ENCODE measurements at places on chromosomes 2 and 18.
A peak's percentile ranks its signal among the peaks of the same experiment; 100 is the strongest.

GRCh38 chr2:202317080-202317857 is 51.7 kb downstream of the NOP58 start:
- DNase-seq: peak; percentile 92

- DNase-seq: no peak
Measured at GRCh38 chr18:32443033-32443705, 27.5 kb downstream of the GAREM1 start.

GRCh38 chr2:200515155-200515554 is 5.3 kb upstream of the KCTD18 start:
- no peak for DNase-seq

DNA sequence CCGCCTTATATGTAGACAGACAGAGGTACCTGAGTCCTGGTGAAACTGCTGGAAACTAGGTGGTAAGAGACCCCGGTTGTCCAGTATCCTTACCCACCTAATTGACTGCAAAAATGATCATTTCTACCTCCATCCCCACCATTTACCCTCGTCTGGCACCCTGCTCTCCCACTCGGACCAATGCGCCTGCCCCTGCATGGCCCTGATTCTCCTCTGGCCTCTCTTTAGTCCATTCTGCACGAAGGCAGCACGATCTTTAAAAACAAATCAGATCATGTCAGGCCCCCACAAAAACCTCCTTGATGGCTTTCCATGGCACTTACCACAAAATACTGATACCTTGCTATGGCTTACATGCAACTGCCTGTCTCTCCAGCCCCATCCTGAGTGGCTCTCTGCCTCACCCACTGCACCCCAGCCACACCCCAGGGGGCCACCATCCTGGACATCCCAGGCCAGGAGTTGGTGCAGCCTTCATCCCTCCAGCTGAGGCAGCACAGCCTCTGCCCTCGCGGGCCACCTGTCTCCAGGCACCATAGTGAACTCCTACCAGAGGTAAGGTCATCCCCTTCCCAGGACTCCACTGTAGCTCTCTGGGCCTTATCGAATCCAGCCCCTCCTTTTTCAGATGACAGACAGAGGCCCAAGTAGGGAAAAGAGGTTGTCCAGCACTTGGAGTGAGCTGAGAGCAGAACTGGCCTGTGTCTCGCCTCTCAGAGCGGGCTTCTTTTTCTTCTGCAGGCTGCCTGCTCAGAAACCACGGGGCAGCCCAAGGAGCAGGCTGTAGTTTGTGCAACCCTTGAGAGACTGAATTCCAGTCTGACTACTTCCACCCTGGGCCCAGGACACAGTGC is 12.3 kb upstream of the CIB4 start:
- no peak for DNase-seq

DNA sequence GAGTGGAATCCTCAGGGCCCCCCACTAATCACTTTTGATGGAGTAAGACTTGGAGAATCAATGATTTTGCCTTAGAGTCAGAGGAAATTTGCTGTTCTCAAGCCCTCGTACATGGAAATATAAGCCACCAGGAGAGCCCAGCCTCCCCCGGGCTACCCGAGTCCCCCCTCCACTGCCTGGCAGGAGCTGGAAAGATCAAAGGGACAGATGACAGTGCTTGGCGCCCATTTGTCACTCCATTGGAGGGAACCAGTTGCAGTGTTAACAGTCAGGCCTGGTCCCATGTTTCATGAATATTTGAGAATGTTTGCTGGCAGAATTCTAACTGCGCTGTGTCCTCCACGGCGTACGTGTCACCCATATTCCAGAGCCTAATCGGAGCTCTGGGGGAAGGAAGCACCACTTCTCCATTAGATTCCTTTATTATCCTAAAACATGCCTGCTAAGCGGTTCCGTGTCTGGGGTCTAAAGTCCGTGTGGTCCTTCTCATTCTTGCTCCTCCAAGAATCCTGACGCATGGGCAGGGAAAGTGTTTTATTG is 202.4 kb downstream of the KLHL29 start:
- no peak for DNase-seq

DNA sequence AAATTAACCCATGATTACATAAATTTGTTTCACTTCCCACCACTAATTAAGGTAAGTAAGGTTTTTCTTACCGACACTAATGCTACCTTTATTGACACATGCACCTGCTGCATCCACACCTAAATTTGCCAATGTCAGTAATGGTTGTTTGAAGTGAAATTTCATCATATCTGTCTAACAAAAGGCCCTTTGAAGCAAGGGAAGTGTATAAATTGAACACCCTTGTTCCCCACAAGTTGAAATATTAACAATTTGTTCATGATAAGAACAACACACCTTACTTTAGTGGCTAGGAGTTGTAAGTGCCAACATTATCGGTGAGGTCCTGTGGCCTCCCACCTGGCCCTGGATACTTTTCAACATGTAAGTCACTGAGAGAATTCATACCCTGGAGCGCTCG is 116.3 kb upstream of the CDCA7 start:
- no peak for DNase-seq
